Colonic mucosa (tissue), 4 donors: ENCODE measurements at places on chromosomes 1 and 21. TPM values are rescaled to one million over a fixed set of nuclear protein-coding genes. Genes with fewer than 3 reads are reported as not detected.

GRCh38 chr1:37415611-37416244 is 58.7 kb upstream of the ZC3H12A start:
- no peak for DNase-seq

DNA sequence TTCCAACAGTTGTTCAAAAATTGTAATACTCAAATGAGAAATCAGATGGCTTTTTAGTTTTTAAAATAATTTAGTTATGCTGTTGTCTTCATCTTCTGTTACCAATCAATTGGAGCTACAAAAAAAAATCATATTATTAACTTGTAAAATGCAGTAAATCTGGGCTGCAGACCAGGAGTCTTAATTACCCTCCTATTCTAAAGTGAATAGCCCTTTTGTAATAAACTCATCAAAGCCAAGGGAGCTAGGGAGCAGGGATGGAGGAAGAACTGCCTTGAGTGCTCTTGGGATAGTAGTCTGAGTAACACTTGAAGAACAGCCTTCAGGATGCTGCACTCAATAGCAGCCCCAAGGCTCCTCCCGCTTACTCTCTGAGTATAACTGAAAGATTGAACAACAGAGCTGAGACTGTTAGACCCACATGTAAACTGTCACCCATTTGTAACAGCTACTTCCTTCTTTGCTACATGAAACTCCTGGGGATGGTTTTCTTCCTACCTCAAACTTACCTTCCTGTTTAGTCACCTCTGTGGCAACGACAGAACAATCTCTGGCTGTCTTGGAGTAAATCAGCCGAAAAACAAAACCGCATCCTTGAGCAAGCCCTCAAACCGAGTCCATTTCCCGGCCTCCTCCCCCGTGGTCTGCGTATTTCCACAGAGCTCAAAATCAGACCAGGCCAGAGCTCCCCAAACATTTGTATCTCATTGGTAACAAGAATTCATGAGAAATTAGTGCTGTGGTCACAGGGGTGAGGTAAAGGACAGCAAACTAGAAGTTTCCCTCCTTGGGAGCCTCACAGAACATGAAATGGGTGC is 55.9 kb downstream of the CD58 start:
- DNase-seq, result no peak

GRCh38 chr1:234869182-234870019 is 259.2 kb downstream of the TOMM20 start:
- DNase-seq, result no peak

DNA sequence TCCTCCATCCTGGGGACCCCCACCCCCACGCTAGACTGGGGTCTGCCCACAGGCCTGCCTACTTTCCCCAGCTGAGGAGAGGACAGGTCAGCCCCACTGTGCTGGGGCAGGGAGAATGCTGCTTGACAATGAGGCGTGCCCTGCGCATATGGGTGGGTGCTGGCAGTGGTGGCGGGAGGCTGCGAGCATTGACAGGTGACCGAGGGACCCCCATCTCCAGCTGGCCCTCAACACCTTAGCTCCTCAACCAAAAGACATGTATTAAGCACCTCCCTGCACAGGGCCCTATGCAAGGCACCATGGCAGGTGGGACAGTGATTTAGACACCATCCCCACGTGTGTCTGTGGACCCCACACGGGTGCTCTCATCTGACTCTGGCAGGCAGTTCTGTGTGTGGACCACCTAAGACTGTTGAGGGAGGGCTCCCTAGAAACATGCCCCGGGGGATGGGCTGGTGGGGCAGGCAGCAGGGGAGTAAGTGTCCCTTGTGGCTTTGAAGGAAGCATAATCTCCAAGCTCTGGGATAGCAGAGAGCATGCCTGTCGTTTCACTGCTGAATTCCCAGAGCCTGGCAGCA is 18.4 kb upstream of the ALX3 start:
- DNase-seq, result no peak

GRCh38 chr1:17587693-17588047 is 48.2 kb downstream of the ARHGEF10L start:
- no peak for DNase-seq

GRCh38 chr1:67969446-67969845 is 81.0 kb downstream of the DIRAS3 start:
- DNase-seq, result no peak

GRCh38 chr1:173682184-173682583 is 12.5 kb upstream of the ANKRD45 start:
- DNase-seq, result no peak

DNA sequence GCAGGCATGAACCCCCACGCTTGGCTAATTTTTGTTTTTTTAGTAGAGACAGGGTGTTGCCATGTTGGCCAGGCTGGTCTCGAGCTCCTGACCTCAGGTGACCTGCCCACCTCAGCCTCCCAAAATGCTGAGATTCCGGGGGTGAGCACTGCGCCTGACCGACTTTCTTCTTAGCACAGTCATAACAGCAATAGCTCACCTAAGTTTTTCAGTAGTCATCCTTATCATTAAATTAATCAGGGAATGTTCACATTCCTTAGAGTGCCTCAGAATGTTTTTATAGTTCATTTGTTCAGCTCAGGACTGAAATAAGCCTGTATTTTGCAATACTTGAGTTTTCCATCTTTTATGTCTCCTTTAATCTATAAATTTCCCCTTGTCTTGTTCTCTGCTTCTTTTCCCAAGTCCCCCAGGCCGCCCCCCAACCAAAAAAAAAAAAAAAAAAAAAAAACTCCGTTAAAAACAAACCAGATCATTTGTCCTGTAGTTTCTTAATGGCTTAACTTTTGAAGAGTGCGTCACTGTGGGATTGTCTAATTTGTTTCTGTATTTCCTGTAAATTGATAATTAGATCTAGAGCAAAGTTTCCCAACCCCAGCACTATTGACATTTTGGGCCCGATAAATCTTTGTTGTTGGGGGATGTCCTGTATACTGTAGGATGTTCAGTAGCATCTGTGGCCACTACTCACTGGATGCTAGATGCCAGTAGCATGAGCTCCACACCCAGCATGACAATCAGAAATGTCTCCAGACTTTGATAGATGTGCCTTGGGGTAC is 120.7 kb downstream of the ITSN1 start:
- DNase-seq, result no peak

- no peak for DNase-seq
Measured at GRCh38 chr21:28952686-28953085, 40.0 kb downstream of the LTN1 start.

DNA sequence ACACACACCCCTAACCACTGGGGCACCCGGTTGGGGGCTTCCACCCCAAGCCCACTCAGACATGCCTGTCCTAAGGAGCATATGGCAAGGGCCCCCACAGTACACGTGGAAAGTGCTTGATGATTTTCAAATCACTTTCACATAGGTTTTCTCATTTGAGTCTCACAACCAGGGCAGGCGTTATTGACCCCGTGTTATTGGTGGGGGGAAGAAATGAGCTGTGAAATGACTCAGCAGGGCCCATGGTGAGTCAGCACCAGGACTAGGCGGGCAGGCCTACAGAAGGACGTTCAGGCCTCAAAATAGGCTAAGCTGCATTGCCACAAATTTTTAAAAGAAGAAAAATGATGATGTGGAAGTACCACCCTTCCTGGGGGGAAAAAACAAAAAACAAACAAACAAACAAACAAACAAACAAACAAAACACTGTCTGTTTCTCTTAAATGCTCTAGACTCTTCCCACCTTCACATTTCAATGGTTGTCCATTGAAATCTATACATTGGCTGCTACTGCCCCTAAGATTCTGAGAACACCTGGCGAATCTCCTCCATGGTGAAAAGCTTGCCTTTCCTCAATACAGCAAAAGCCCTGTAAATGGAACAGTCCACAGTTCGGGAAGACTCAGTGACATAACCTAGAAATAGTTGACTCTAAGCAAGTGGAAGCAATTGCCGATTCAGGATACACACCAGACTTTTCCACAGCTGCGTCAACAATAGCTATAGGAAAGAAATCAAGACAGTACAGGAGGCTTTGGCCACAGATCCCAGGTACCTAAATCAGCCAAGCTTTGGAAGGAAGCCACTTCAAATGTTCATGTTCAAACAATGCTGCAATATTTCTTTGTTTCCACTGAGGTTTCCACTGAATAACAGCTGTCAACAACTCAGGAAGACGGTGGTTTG is 234.7 kb downstream of the TOMM20 start:
- DNase-seq, result no peak

GRCh38 chr1:165551469-165551868 is 7.7 kb downstream of the LRRC52 start:
- no peak for DNase-seq

GRCh38 chr1:150971583-150972416 is 2.8 kb downstream of the CERS2 start:
- DNase-seq, result no peak

DNA sequence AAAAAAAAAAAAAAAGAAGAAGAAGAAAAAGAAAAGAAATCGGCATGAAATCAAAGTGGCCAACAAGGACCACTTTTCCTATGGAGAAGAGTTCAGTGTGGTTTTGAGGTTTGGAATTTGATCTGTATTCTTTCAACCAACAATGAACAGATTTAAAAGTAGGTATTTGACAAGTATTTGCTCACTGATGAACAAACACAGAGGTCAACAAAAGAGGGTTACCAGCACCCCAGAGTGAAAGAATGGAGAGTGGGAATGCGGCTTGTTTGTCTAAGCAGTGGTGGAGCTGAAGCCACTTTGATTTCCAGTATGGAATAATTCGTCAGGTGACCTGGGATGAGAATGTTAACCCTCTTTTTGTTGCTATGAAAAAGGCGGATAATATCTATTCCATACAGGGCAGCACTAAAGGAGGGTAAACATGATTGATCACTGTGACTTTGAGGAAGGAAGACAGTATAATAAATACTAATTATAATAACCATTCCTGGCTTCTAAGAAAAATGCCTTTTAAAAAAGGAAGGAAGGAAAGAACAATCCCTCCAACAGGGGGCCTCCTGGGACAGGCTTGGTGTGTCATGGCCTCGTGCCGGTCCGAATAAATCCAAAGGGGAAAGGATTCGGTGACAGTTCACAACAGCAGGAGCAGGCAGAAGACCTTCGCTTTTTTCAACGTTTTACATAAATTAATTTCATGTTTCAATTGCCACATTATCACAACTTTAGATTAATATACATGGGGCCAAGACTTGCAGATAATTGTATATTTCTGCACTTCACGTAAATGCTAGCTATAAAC is 37.2 kb upstream of the SIM2 start:
- peak; percentile 41 for DNase-seq

- DNase-seq, result no peak
Measured at GRCh38 chr1:33578557-33579448, 106.4 kb downstream of the ZSCAN20 start.

GRCh38 chr1:91582431-91582921 is 81.8 kb downstream of the CDC7 start:
- DNase-seq, result no peak

GRCh38 chr1:24502065-24502708 is 449 bp upstream of the RCAN3 start:
- peak; percentile 79 for DNase-seq

GRCh38 chr1:54645806-54646676 is 4.5 kb downstream of the MROH7 start:
- DNase-seq, result no peak

DNA sequence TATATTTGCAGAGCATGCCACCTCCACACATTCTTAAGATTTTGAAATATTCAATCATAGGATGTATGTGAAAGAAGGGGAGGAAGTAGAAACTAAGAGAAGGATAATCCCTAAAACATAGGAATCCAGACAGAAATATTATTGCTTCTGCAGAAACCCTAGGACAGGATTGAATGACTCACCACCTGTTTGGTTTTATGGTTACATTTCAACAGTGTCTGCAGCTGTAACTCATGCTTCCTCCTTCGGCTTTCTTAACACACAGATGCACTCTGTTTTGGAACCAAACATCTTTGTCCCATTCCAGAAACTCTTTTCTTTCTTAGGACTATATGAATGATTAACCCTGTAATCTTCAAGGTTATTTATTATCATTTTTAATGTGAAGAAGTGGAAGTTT is 20.7 kb downstream of the RGS7 start:
- DNase-seq, result no peak

GRCh38 chr1:61914823-61915482 is 172.7 kb downstream of the PATJ start:
- no peak for DNase-seq

GRCh38 chr1:67713057-67713846 is 28.3 kb downstream of the GADD45A start:
- DNase-seq, result peak; percentile 80

S100A16 gene
- 288 TPM for total RNA-seq

OR2AK2 gene
- total RNA-seq, result not detected

RGSL1 gene
- not detected for total RNA-seq

KRTAP10-4 gene
- total RNA-seq, result not detected

DMRTA2 gene
- total RNA-seq, result not detected

LHX8 gene
- not detected for total RNA-seq

SIK1 gene
- 3.7 TPM for total RNA-seq

SDF4 gene
- total RNA-seq, result 325 TPM

PCBP3 gene
- 2.1 TPM for total RNA-seq
